ENCODE measurements at places on chromosomes 3 and 15. TPM values are rescaled to one million over a fixed set of nuclear protein-coding genes. Genes with fewer than 3 reads are reported as not detected.

DNA sequence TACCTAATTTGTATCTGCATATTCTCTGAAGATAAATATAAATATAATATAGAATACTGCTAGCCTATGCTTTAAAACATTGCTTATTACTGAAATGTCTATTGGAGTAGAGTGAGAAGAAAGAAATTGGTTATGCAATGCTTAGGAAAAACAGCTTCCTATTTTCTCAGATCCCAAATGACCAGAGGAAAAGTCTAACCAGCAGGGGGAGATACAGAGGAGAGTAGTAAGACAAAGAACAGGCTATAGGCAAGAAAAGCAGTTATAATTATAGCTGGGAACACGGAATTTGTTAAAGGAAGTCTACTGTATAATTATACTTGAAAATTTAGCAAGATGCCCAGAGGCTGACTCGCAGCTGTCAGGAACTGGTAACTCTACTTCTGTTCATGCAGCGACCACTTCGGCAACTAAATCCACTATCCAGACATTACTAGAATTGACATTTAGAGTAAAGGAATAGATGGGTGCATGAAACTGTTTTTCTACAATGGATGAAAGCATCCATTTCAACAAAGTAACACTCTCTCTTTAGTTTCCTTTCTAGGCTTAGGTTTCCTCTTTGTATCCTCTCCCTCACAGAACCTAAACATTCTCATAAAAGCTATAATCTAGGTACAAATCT is 97.2 kb downstream of the TBC1D5 start:
- no peak for DNase-seq

THAP10 gene
- total RNA-seq, result 1.3 TPM

GRCh38 chr3:158403013-158403412 is 168.0 kb upstream of the MLF1 start:
- DNase-seq, result no peak

- DNase-seq, result no peak
These were observed 328.2 kb upstream of the LRRFIP2 start for GRCh38 chr3:37502621-37503020.

DNA sequence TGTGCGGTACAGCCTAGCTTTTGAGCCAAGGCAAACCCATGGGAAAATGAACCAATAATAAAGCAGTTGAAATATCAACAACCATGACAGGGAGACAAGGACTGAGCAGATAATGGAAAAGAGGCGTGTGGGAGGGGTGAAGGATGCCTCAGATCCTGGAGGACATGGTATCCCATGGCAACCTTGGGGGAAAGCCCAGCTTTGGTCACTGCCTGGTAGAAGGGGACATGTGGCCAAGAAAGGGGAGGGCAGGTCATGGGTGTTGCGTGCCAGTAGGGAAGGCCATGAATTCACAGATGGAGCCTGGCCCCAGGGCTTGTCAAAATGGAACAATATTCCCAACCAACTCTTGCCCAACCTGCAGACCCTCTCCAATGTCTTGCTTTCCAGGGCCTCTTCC is 140.5 kb upstream of the SMAD3 start:
- DNase-seq, result no peak

ARGFX gene
- total RNA-seq, result not detected

GP9 gene
- total RNA-seq, result not detected

DNA sequence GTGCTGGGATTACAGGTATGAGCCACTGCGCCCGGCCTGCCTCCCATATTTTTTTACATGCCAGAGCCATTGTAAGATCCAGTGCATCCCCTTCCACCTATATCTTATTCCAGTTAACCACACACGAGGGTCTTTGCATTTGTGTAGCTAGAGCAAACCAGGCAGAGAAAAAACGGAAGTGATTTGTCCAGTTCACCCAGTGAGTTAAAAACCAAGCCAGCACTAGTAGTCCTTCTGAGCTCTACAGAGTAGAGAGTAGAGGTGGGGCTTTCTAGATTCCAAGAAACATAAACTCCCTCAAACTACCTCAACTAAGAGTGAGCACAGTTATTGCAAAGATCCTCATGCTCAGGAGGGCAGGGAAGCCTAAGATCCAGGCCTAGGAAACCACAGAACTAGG is 34.7 kb downstream of the TMEM158 start:
- DNase-seq, result no peak

DNA sequence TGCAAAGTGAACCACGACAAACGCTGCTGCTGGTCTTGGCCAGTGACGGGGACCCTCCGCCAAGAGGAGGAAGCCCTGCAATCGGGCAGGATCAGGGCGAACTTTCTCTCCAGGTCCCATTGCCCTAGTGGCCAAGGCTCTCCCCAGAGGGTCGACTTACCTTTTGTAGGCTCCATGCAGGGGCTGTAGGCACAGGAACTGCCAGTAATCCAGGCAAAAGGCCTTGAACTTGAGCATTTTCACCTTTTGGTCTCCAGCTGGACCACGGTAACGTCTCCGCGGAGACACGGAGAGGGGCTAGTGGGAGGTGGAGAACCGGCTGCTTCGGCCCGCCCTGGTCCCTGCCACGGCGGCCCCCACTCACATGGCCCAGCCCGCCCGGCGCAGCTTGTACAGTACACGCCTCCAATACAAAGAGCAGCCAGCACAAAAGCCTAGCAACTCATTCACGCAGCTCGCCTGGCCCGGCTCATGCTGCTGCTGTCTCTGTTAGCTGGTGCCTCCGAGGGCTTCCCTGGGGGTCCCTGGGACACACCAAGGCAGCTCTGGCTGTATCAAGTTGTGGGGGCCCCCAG is 31.0 kb downstream of the IQSEC1 start:
- DNase-seq, result no peak

- no peak for DNase-seq
These were observed 380.7 kb downstream of the EPHB1 start for GRCh38 chr3:135175728-135176277.

CD80 gene
- total RNA-seq, result not detected

All from esophagus muscularis mucosa (tissue), 4 donors.